ENCODE measurements at places on chromosomes 2 and 18.

DNA sequence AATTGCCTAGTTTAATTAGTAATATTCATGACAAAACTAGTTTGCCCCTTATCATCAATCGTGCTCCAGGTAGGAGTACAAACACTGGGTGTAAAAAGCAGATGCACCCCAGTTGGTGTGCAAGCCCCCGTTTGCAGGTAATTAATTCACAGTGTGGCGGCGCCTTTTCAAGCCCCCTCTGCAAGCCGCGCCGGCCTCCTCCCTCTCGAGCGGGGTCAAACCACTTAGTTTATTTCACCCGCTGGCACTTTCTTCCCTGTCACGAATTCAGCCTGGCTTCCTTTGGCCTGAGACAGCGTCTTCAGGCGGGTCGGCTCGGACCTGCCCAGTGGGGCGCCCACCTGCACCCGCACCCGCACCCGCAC, 64.7 kb upstream of the MAPRE2 start:
- no peak for DNase-seq

DNA sequence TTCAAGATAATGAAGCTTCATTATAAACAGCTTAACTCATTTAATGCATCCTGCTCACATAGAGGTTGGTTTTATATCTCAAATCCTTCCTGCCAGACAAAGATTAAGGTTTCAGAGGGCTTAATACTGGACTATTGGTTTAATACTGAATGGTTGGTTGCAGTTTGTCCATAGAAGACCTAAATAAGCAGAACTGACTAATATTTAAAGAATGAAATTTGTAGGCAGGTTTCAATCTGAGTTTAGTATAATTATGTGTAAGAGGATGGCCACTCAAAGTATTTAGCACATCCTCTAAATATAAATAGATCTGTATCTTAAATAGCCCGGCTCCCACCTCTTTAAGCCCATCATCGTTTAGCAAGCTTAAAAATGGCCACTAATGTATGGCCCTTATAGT, 92.5 kb downstream of the EPB41L5 start:
- DNase-seq: no peak

- DNase-seq: no peak
Observed at GRCh38 chr2:238855299-238855698, 7.4 kb downstream of the TWIST2 start.

- no peak for DNase-seq
Observed at GRCh38 chr2:238847841-238848690, at the start of gene TWIST2. TSS of gene TWIST2 (plus strand) at chr2:238848085. CDS start at chr2:238848216, 131 bp downstream.

- DNase-seq: no peak
Observed at GRCh38 chr2:98508709-98509066, 64.0 kb downstream of the INPP4A start.

DNA sequence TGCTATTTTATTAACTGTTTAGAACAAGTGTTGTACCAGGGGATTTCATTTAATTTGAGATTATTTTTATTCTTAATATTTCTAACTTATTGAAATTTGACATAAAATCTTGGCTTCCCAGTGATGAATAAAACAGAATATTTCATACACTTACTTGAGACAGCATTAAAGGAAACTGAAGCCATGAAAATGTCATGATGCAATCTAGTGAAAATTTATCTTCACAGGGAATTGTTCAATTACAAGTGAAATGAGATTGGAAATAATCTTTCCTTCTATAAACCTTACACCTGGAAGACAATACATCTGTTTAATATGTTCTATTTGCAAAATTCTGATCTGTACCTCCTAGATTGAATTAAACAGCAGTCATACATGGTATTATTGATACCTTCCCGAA, 511.0 kb upstream of the CDH7 start:
- no peak for DNase-seq

Data from activated T-helper 1 cell treated with Interleukin-2 at 50 U/mL for 16 hours (primary cell).